ENCODE measurements at places on chromosomes 4 and X.
A peak's percentile ranks its signal among the peaks of the same experiment; 100 is the strongest.

GRCh38 chr4:39464886-39465501 lies 6.1 kb downstream of the LIAS start:
- no peak for DNase-seq

DNA sequence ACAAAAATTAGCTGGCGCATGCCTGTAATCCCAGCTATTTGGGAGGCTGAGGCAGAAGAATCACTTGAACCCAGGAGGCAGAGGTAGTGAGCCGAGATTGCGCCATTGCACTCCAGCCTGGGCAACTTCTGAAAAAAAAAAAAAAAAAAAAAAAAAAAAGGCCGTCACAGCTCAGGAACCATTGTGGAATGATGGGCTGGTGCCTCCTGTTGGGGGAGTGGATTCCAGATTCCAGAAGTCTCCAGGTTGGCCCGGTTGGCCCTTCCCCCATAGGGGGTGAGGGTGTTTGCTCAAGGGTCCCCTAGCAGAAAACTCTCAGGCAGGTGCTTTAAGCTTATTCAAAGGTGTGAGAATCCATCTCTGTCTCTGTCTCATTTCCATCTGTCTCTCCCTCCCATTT lies 11.5 kb downstream of the SH3TC1 start:
- DNase-seq: no peak

- peak; percentile 37 for DNase-seq
Measured at GRCh38 chr4:39568805-39569204, 41.6 kb upstream of the UGDH start.

DNA sequence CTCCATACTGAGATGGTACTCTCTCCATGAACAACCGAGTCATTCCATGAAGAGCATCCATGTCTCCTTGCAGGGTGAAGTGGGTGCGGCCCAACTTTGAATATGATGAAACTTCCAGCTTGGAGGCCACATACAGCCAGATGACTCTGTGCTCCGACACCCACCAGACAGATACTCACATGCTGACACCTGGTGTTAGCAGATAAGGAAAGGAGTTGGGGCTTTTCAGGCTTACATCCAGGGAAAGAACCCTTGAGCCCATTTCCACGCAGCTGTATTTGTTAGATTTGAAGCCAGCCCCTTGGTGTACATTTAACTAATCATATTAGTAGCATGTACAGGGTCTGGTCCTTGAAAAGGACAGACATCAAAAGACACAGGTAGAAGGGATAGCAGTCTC lies 62.1 kb upstream of the PRRG3 start:
- DNase-seq: no peak

DNA sequence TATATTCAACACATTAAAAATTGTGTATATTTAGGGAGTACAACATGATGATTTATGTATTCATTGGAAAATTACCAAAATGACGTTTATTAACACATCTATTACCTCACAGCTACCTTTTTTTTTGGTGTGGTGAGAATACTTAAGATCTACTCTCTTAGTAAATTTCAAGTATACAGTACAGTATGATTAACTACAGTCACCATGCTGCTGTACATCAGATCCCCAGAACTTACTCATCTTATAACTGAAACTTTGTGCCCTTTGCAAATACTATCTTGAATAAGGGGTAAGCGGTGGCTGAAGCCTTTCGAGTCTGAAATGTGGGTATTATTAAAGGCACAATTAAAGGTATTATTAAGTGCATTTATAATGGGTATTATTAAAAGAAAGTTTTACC lies 976 bp downstream of the PHKA1 start:
- no peak for DNase-seq

GRCh38 chr4:86108137-86108536 lies 251.7 kb downstream of the MAPK10 start:
- DNase-seq: no peak

DNA sequence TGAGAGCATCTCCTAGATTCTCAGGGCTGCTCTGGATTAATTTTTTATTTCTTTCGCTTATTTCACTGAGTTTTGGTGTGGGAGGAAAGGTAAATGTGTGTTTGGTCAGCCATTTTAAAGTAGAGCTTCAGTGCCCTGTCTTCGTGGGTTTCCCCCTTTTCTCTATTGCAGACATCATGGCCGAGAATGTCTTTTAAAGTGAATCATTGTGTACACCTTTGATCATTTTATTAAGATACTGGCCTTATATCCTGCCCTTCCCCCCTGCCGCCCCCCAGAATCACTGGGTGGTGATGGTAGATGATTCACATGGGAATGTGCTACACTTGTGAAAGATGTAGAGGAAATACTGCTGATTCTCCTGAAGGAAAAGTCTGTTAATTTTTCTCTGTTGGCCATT lies 23.8 kb downstream of the CDKL5 start:
- no peak for DNase-seq

- no peak for DNase-seq
Measured at GRCh38 chr4:187903700-187904099, 91.9 kb upstream of the ZFP42 start.
